ENCODE measurements at places on chromosomes 7 and 10. TPM values are rescaled to one million over a fixed set of nuclear protein-coding genes. Genes with fewer than 3 reads are reported as not detected.

Gene HMX2
- total RNA-seq: 0.18 TPM

Gene GRID2IP
- total RNA-seq: 0.05 TPM

Gene CLDN3
- total RNA-seq: not detected

Gene SEPHS1
- total RNA-seq: 74.5 TPM

Gene TNKS2
- 32.0 TPM for total RNA-seq

Gene SUGCT
- total RNA-seq: 1.9 TPM

Gene AP5Z1
- 26.4 TPM for total RNA-seq

Gene ESYT2
- total RNA-seq: 73.7 TPM

Gene LMOD2
- not detected for total RNA-seq

Gene ARHGEF35
- total RNA-seq: 6.3 TPM

Gene ZNF853
- 1.2 TPM for total RNA-seq

Gene GSTK1
- total RNA-seq: 219 TPM

DNA sequence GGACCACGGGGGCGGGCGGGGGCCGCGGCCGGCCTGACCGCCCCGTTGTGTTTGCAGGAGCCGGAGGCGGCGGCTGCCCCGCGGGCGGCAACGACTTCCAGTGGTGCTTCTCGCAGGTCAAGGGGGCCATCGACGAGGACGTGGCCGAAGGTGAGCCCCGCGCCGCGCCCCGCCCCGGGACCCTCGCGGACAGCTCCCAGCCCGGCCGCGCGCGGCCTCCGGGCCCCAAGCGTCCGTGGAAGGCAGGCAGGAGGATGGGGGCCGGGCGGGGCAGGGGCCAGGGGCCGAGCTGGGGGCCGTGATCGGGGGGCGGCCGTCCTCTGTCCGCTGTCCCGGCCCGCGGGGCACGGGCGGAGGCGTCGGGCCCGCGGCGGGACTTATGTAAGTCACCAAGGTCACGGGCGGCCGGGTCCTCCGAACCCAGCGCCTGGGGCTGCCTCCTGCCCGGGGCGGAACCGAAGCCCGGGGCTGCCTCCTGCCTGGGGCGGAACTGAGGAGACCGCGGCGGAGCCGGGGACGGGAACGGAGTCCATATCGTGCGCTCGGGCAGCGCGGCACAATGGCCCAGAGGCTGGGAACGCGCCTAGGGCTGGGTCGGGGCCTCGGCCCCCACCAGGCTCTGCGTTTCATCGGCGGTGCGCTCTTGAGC lies 497 bp downstream of the PPP2R2D start:
- peak; percentile 65 for DNase-seq

GRCh38 chr10:112394475-112394875 lies 20.6 kb downstream of the ACSL5 start:
- DNase-seq: no peak

GRCh38 chr7:104643587-104644217 lies 315.3 kb downstream of the LHFPL3 start:
- peak; percentile 22 for DNase-seq

DNA sequence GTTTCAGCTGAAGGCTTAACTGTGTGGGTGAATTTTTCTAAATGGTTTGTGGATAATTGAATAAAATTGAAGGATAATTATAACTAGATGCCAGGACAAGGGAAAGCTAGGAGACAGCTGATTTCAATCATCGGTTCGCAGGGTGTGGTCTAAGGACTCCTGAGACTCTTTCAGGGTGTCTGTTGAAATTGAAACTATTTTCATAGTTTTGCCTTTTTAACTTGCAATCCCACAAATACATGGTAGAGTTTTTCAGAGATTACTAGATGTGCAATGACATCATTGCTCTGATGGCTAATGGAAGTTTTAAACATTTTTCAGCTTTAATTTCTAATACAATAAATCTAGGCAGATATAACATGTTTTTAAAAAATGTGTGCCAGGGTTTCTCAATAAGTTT lies 18.5 kb downstream of the TRUB1 start:
- DNase-seq: no peak

- no peak for DNase-seq
Observed at GRCh38 chr7:153413540-153414287, 638.5 kb upstream of the DPP6 start.

- no peak for DNase-seq
Observed at GRCh38 chr10:97659589-97659988, 19.1 kb downstream of the PI4K2A start.

GRCh38 chr10:78296785-78297184 lies 263.1 kb downstream of the RPS24 start:
- no peak for DNase-seq

DNA sequence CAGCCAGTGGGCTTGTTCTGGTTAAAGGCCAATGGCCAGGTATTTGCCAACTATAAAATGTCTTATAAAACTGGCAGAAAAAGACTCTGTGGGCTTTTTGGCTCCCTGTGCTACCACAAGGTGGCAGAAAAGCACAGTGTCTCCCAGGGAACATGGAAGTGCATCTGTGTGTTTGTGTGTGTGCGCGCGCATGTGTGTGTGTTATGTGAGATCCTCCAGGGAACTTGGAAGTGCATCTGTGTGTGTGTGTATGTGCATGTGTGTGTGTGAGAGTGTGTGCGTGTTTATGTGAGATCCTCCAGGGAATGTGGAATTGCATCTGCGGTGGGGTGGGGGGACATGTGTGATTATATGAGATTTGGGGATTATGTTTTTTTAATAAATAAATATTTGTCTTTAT lies 30.2 kb upstream of the ABI1 start:
- DNase-seq: peak; percentile 76

DNA sequence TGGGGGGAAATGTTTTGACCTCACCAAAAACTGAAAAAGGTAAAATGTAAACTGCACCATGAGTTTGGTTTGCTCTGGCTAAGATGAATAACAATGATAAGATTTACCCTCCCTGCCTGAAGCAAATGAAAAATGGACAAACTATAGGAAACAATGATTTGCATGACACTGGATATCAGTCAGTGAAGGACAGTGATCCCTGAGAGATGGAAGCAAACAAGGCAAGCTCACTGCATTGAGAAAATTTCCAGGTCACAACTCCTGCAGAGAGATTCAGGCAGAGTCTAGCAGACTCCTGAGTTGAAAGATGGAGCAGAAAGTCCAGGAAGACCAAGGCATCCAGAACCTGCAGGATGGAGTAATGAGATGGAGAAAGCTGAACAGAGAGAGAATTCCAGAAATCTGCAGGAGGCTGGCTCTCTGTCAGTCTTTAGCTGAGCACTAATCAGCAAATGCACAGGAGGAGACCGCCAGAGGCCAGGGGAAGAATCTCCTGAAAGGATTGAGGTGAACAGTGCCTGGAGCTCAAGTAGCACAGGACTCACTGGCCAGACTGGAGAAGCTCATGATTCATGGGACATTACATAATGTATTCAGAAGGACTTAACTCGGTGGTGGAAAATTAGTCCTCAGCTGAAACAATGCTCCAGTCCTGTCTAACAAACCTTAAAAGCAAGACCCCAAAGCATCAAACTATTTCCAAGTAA lies 51.2 kb upstream of the PALS2 start:
- no peak for DNase-seq

- no peak for DNase-seq
Observed at GRCh38 chr7:126411821-126412383, 840.8 kb downstream of the GRM8 start.

DNA sequence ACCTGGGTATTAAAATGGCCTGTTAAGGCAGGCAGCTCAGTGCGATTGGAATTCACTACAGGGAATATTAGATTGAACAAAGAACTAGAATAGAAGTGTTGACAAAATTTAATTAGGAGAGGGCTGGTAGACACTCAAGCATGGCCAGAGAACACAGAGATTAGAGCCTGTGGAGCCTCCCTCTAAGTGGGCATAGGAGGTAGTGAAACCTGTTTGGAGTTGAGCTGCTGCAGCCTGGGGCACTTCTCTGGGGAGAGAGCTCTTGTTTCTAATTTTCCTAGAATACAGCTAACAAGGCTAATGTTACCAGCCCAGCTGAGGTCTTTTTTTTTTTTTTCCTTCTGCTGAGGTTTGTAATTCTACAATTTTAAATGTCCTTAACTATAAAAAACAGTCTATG lies 46.4 kb downstream of the TMEM168 start:
- DNase-seq: no peak

DNA sequence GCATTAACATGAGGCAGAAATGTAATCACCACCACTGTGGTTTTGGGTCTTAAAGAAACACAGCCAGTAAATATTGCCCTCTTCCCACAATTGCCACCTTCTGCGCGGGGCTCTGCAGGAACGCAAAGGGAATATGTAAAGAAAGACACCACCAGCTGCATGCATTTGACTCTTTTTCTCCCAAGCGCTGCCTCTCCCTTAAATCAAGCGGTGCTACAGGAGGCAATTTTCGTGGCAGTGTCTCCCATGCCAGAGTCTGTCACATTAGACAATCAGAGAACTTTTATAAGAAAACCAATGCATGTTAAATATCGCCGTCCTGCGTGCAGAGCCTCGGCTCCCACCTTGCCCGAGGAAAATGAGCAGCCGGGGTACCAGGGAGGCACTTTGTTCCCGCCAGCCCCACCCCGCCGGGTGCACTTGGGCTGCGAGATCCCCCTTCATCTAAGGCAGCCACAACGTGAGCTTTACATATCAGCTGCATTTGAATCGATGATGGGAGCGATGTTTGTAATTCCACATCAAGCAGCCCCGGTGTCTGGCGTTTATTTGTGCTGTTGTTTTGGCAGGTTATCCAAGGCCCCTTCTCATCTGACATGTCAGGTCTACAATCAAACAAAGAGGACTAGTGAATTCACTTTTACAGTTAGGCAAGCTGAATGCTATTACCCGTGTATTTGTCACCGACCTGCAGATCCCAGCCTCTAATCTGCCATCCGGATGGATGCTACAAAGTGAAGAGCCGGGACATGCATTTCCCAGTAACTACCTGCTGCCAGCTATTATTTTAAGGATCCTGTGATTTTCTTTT lies 72.3 kb upstream of the MGMT start:
- no peak for DNase-seq

- DNase-seq: no peak
Observed at GRCh38 chr7:77391230-77391629, 24.9 kb downstream of the GSAP start.

DNA sequence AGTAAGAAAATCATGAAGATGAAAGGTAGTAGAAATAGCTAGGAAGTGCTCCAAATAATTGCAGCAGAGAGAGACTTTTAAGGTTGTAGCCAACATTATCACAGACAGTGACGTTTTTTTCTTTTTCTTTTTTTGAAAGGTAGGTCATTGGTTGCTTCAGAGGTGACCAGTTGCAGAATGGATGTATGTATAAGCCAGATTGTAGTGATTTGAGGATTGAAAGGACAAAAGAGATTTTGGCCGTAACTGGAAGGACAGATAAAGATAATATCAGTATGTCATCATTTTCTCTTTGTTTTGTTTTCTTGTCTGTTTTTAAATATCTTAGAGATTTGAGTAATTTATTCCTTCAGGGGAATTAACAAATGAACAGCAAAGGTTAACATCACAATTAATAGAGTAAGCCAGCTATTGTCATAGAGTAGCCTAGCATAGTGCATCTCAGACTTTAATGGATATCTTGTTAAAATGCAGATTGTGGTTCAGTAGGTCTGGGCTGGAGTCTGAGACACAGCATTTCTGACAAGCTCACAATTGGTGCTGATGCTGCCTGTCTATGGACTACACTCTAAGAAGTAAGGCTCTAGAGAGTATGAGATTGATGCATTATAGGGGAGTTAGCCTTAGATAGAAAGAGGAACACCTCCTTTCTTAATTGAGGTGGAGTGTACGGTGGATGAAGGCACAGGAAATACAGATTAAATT lies 28.3 kb downstream of the CDK13 start:
- no peak for DNase-seq

DNA sequence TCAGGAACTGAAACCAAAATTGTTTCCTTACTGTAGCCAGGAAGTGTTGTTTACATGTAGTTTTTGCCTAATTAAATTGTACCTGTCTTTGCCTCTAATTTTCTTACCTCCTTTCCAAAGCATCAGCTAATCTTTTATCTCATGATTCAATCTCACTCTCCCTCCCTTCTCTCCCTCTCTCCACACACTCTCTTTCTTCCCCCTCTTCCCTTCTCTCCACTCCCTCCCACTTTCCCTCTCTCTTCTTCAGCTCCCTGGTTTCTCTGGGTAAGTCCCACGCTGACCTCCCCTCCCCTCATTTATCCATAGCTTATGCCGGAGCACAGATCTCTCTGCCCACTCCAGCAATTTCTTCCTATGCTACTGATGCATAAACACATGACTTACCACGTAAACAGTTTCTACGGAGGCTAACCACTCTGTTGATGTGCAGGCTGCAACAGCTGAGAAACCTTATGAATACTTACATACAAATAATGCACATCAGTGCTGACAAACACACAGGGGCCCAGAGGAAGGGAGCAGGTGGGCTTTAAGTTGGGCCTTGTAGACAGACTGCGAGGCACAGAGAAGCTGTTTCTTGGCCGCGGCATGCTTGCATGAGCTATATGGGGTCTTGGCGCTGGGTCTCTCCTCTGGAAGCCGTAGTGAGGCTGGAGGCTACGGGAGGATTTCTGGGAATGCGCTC lies 174.4 kb upstream of the PLXNA4 start:
- DNase-seq: no peak

- DNase-seq: no peak
Observed at GRCh38 chr7:46123-46829, 146.1 kb upstream of the FAM20C start.

DNA sequence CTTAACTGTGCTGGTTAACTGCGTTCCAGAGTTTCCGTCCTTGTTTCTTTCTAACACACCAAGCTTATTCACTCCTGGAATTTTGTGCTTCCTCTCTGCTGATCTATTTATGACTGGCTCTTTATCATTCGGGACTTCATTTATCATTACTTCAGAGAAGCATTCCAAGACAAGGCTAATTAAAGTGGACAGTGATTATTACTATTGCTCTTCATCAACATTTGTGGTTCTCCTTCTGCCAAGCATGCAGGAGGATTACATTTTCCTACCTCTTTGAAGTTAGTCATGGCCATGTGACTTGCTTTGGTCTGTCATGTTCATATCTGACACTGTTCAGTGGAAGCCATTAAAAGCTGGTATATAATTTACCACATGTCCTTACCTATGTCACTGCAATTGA lies 172.4 kb upstream of the AGR3 start:
- no peak for DNase-seq

- no peak for DNase-seq
Observed at GRCh38 chr7:18354108-18355085, 141.2 kb upstream of the HDAC9 start.

DNA sequence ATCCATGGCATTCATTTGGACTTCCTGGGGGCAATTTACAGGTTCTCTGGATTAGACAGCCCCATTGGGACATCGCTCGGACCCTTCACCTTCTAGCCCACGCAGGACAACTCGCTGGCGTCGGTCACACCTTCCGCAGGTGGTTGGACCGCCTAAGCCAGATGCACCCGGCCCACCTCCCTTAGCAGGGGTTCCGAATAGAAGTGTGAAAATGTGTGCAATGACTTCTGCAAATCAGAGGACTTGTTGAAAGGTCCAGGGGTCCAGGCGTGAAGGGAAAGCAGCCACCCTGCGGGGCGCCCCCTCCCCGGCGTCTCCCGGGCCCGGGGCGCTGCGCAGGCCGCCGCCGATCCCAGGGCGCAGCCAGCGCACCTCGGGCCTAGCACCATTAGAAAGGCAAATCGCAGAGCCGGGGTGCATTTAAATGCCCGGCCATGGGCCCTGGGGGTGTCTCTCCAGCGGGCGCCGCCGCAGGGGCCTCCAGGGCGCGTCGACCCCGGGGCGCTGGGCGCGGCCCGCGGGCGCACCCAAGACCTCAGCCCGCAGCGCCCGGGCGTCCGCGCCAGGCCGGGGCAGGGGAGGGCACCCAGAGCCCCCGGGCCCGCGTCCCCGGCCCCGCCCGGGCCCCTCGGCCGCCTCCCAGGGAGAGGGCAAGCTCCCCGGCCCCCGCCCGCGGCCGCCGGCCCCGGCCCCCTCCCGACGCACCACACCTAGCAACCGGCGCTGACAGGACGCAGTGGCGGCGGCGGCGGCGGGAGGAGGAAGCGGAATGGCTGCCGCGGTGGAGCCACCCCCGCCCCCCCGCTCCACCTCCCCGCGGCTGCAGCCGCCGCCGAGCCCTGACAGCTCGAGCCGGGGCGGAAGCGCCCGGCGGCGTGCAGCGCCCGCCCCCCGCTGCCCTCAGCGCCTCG lies 1.2 kb downstream of the JAZF1 start:
- peak; percentile 76 for DNase-seq
